ENCODE measurements at places on chromosomes 7 and 10. TPM values are rescaled to one million over a fixed set of nuclear protein-coding genes. Genes with fewer than 3 reads are reported as not detected.

- no peak overlapping the region for H3K4me3 ChIP-seq
- H3K27ac ChIP-seq: no peak overlapping the region
- H3K4me1 ChIP-seq: peaks cover 24% of the 10 kb centered on the region
- peak; percentile 90 for DNase-seq
- no peaks in the 10 kb centered on the region for H3K27me3 ChIP-seq
Observed at GRCh38 chr10:125149036-125149679, 11.2 kb downstream of the CTBP2 start.

- DNase-seq: no peak
- H3K4me3 ChIP-seq: no peak overlapping the region
- H3K27me3 ChIP-seq: no peaks in the 10 kb centered on the region
- H3K36me3 ChIP-seq: peaks cover 20% of the 10 kb centered on the region
- no peak overlapping the region for H3K27ac ChIP-seq
Observed at GRCh38 chr7:101250324-101250723, 5.4 kb upstream of the FIS1 start.

Gene IFIT2
- total RNA-seq: 4.1 TPM

GRCh38 chr10:6089334-6090219 lies 743 bp downstream of the RBM17 start:
- peak overlapping the region; percentile 97 for H3K4me3 ChIP-seq
- DNase-seq: no peak
- no peaks in the 10 kb centered on the region for H3K27me3 ChIP-seq
- H3K4me1 ChIP-seq: peaks cover 25% of the 10 kb centered on the region
- H3K36me3 ChIP-seq: no peaks in the 10 kb centered on the region
- H3K27ac ChIP-seq: peak overlapping the region; percentile 93

DNA sequence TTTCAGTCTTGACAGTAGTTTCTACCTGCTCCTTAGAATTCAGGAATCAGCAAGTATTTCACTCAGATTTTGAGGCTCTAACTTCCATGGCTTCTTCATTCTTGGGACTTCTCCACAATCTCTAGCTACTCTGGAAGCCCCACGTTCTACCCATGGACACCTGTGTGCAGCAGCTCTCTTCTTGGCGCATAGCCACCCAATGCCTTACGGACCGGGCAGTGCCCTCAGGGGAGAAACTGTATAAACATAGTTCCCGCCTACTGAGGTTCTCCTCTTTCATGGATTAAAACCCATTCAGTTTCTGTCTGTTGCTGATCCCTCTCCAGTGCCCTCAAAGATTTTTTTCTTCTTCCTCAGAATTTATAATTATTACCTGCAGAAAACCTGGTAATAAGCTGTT lies 177.1 kb downstream of the SORCS1 start:
- no peaks in the 10 kb centered on the region for H3K4me1 ChIP-seq
- H3K4me3 ChIP-seq: no peak overlapping the region
- no peaks in the 10 kb centered on the region for H3K36me3 ChIP-seq
- DNase-seq: no peak

DNA sequence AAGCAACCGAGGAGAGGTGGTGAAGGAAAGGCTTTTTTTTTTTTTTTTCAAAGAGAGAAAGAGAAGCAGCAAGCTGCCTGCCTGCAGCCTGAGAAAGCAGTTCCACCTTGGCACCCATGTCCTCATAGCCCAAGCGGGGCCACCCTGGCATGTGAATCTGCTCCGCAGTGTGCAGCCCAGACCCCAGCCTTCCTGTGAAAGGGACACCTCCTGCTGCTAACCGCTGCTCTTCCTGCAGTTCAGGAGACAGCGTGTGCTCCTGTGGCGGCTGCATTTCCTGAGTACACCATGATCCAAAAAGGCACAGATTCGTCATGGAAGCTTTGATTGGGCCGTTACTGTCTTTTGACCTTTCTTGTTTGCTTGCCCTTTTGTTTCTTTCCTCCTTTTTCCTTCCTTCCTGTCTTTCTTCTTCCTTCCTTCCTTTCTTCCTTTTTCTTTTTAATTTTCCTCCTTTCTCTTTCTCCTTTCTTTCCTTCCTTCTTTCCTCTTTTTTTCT lies 38.1 kb downstream of the IKZF1 start:
- peak overlapping the region; percentile 82 for H3K27ac ChIP-seq
- H3K27me3 ChIP-seq: no peaks in the 10 kb centered on the region
- no peak overlapping the region for H3K4me3 ChIP-seq
- H3K36me3 ChIP-seq: no peaks in the 10 kb centered on the region
- DNase-seq: peak; percentile 75

GRCh38 chr7:17408904-17409290 lies 110.4 kb downstream of the AHR start:
- H3K4me3 ChIP-seq: no peak overlapping the region
- H3K36me3 ChIP-seq: no peaks in the 10 kb centered on the region
- DNase-seq: no peak
- no peaks in the 10 kb centered on the region for H3K27me3 ChIP-seq

DNA sequence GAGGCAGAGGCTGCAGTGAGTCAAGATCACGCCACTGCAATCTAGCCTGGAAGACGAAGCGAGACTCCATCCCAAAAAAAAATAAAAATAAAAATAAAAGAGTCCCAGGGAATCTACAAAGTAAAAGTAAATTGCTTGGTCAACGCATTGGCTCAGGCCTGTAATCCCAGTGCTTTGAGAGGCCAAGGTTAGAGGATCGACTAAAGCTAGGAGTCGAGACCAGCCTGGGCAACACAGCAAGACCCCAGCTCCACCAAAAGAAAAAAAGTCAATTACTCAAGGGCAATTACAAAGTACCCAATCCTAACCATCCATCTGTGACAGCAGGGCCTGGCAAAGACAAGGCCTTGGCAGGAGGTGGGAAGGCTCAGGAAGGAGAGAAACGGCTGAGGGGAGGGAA lies 127.6 kb upstream of the CALN1 start:
- no peaks in the 10 kb centered on the region for H3K27me3 ChIP-seq
- H3K4me3 ChIP-seq: no peak overlapping the region
- no peaks in the 10 kb centered on the region for H3K36me3 ChIP-seq
- H3K27ac ChIP-seq: no peak overlapping the region

Gene PCGF6
- total RNA-seq: 8.9 TPM

Gene TCF7L2
- total RNA-seq: 95.2 TPM

DNA sequence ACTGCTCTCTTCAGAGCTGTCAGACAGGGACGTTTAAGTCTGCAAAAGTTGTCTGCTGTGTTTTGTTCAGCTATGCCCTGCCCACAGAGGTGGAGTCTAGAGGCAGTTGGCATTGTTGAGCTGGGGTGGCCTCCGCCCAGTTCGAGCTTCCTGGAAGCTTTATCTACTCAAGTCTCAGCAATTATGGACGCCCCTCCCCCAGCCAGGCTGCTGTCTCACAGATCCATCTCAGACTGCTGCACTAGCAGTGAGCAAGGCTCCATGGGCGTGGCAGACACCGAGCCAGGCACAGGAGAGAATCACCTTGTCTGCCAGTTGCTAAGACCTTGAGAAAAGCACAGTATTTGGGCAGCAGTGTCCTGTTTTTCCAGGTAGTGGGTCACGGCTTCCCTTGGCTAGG lies 98.1 kb downstream of the SDHAF3 start:
- no peaks in the 10 kb centered on the region for H3K36me3 ChIP-seq
- DNase-seq: no peak
- H3K27me3 ChIP-seq: no peaks in the 10 kb centered on the region
- no peak overlapping the region for H3K4me3 ChIP-seq

DNA sequence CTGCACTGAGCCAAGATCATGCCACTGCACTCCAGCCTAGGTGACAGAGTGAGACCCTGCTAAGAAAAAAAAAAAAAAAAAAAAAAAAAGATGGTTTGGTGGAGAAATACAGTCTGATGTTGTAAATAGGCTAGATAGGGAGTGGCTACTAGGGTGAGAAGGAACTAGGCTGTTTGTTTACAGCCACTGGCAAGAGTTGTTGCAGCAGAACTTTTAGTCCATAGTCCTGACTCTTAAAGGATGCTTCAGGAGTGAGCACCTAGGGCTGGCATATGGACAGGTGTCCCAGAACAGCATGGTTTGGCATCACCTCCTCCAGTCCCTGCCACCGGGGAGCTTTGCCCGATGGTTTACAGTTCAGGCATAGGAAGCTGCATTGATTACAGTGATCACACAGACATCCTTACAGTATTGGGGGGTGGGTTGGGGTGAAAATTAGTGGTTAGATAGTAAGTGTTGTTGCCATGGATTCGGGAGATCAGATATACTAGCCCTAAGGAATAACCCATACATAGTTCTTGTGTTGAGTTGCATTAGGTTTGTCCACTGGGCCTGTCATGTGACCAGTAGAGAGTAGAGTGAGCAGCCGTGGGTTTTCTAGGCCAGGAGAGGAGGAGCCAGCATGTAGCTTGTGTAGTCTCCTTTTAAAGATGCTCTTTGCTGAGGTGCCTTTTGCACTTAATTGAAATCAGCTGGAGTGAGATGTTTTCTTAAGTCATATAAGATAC lies 35.9 kb downstream of the ZRANB1 start:
- H3K27ac ChIP-seq: no peak overlapping the region
- H3K27me3 ChIP-seq: no peaks in the 10 kb centered on the region
- DNase-seq: no peak
- no peaks in the 10 kb centered on the region for H3K4me1 ChIP-seq

Gene ASB15
- not detected for total RNA-seq

DNA sequence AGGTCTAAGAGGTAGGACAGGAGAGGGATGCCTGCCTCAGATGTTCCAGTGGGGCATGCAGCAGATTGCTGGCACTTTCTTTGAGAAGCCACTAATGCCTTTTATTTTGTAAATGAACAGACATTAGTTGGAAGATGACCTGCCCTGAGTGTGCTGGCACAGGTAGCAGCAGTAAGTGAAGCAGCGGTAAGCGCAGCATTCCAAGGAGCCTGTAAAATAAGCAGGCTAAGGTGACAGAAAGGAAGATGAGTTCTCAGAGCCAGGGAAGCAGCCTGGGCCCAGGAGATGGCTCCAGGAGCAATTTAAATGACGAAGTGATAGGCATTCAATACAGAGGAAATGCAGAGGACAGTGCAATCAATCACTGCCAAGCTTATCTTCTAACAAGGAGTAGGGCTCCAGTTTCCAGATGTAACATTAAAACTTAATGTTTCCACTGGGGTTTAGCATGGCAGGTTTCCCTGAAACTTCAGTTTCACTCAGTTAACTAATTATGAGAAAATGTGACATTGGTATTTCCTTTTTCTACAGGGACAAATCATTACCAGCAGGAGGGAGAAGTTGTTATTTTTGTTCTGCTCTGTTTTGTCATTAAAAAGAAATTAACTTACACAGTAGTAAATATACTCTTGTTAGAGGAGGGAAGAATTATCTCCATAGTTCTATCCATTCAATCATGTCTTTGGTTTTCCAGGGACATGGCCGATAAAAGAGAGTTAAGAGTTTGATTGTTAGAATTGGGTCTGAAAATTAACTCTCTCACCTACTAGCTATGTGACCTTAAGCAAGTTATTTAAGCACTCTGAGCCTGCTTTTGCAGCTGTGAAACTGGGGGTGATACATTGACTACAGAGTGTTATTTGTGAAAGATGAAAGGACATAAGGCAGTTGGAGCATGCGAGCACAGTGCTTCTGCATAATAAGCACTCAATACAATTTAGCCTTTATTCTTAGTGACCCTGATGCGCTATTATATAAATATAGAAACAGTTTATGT lies 96.6 kb upstream of the PTN start:
- no peaks in the 10 kb centered on the region for H3K4me1 ChIP-seq
- no peaks in the 10 kb centered on the region for H3K36me3 ChIP-seq
- no peak for DNase-seq
- no peaks in the 10 kb centered on the region for H3K27me3 ChIP-seq

DNA sequence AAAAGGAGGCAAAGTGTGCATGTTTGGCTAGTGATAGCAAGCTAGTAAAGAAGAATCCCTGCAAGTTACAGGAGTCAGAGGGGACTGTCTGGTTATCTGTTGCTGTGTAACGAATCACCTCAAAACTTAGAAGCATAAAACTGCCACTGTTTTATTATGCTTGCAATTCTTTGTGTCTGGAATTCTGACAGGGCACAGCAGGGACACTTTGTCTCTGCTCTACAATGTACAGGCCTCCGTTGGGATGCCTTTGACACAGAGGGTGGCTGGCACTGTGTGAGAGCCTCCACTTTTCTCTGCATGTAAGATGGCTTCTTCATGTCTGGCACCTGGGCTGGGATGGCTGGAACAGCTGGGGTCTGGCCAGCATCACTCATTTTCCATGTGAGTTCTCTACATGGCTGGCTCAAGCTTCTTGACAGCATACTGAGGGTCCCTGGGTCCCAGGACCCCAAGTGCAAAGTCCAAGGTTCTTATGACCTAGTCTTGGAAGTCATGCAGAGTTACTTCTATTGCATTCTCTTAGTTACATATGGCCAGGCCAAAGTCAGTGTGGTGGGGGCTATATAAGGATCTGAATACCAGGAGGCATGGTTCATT lies 276.9 kb downstream of the RPS24 start:
- H3K27me3 ChIP-seq: no peaks in the 10 kb centered on the region
- no peak overlapping the region for H3K4me3 ChIP-seq
- no peaks in the 10 kb centered on the region for H3K4me1 ChIP-seq
- H3K27ac ChIP-seq: no peak overlapping the region

DNA sequence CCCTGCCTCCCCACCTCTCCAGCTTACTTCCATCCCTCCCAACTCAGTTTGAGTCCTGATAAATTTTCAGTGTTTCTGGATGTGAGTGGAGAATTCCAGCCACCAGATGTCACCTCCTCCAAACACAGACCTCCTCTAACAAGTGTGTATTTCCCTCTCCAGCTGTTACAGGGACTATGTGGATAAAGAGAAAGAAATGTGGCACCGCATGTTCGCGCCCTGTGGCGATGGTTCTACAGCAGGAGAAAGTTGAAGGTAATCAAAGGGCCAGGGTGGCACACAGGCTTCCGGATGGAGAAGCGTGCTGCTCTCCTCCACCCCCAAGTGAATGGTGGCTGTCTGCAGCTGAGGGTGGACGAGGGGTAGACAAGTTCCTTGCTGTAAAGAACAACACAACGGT lies 14.7 kb downstream of the FKBP6 start:
- no peak overlapping the region for H3K27ac ChIP-seq
- no peaks in the 10 kb centered on the region for H3K36me3 ChIP-seq
- no peaks in the 10 kb centered on the region for H3K27me3 ChIP-seq
- H3K4me1 ChIP-seq: no peaks in the 10 kb centered on the region
- no peak for DNase-seq

- H3K36me3 ChIP-seq: no peaks in the 10 kb centered on the region
- no peaks in the 10 kb centered on the region for H3K27me3 ChIP-seq
- DNase-seq: no peak
- H3K4me1 ChIP-seq: no peaks in the 10 kb centered on the region
- H3K4me3 ChIP-seq: no peak overlapping the region
Observed at GRCh38 chr10:126147866-126148587, 240.2 kb downstream of the ADAM12 start.

Gene CALHM3
- not detected for total RNA-seq

- H3K27me3 ChIP-seq: peaks cover 12% of the 10 kb centered on the region
- H3K4me1 ChIP-seq: peaks cover 5% of the 10 kb centered on the region
- no peak for DNase-seq
- H3K36me3 ChIP-seq: no peaks in the 10 kb centered on the region
- H3K4me3 ChIP-seq: no peak overlapping the region
Observed at GRCh38 chr10:132192076-132192975, 5.6 kb downstream of the DPYSL4 start.
